ENCODE measurements at places on chromosomes 7 and 10.

GRCh38 chr10:113099431-113100183 lies 149.6 kb downstream of the TCF7L2 start:
- H3K4me1 ChIP-seq = peaks cover 18% of the 10 kb centered on the region
- H3K36me3 ChIP-seq = peaks cover 11% of the 10 kb centered on the region
- H3K4me3 ChIP-seq = no peak overlapping the region
- H3K27me3 ChIP-seq = no peaks in the 10 kb centered on the region
- no peak overlapping the region for H3K27ac ChIP-seq
- no peak for DNase-seq

DNA sequence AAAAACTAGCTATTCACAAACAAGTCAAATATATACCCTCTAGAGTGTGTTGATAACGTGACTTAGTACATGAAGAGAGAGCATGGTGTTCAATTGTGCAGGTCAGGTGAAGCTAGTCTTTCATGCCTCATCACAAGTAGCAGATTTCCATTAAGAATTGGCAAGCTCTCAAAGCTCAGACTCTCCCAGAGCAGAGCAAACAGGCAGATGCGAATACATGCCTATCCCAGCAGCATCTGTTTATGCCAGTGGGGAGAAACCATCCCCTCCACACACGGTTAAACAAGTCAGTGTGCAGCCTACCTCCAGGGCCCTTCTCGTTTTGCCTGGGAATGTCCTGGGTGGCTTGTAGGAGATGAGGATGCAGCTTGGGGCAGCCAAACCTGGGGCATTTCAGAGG lies 532.5 kb upstream of the C7orf33 start:
- H3K4me3 ChIP-seq = no peak overlapping the region
- H3K4me1 ChIP-seq = peaks cover 2% of the 10 kb centered on the region
- H3K27ac ChIP-seq = no peak overlapping the region

DNA sequence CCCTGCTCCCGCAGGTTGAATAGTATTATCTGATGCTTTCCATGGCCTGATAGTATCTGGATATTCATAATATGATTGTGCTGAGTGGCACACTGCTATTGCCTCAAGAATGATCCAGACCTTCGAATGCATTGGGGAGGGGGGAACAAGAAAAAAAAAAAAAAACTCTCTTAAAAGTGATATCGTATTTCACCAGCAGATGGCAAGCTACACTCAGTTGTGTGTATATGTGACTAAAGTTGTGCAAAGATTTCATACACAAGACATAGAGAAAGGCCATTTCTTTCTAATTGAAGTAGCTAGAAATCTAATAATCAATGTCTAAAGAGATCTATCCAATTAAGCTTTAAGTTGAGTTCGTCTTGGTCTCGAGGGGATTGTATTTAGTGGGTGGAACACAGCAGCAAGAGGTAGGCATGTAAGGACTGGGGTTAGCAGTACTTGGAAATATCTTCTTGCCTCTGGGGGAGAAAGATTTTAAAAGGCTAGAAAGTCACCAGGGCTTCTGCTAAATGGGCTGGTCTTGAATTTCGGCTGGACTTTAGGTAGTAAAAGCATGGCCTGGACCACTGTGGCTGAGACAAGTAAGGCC lies 15.3 kb downstream of the SFRP4 start:
- H3K4me3 ChIP-seq = no peak overlapping the region
- H3K27ac ChIP-seq = no peak overlapping the region
- H3K27me3 ChIP-seq = peaks cover 5% of the 10 kb centered on the region
- H3K4me1 ChIP-seq = peaks cover 3% of the 10 kb centered on the region
- no peaks in the 10 kb centered on the region for H3K36me3 ChIP-seq
- no peak for DNase-seq

DNA sequence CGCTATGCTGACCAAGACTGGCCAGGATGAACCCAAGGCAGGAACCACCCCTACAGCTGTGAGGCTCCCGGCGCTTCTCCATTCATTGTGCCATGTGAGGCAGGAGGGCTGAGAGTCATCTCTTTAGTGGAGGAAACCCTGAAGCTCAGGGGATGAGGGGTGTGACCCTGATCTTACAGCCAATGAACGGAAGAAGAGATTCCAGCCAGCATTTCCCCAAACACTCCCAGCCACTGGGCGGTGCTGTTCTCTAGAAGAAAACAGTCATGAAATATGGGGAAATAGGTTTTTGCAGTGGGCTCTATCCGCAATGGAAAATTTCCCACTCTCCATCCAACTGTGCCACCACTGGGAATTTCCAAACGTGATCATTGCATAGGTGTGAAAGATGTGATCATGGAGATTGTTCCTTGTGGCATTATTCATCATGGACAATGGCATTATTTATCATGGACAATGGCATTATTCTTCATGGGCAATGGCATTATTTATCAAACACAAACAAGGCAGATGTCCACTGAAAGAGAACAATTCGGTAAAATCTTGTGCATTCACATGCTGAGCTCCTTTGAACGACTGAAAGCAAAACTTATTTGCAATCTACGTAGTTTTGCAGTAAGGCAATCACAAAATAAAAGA lies 14.0 kb upstream of the SLC18A2 start:
- no peak overlapping the region for H3K4me3 ChIP-seq
- H3K27ac ChIP-seq = no peak overlapping the region
- no peaks in the 10 kb centered on the region for H3K36me3 ChIP-seq
- no peak for DNase-seq
- no peaks in the 10 kb centered on the region for H3K4me1 ChIP-seq
- H3K27me3 ChIP-seq = peaks cover 46% of the 10 kb centered on the region

DNA sequence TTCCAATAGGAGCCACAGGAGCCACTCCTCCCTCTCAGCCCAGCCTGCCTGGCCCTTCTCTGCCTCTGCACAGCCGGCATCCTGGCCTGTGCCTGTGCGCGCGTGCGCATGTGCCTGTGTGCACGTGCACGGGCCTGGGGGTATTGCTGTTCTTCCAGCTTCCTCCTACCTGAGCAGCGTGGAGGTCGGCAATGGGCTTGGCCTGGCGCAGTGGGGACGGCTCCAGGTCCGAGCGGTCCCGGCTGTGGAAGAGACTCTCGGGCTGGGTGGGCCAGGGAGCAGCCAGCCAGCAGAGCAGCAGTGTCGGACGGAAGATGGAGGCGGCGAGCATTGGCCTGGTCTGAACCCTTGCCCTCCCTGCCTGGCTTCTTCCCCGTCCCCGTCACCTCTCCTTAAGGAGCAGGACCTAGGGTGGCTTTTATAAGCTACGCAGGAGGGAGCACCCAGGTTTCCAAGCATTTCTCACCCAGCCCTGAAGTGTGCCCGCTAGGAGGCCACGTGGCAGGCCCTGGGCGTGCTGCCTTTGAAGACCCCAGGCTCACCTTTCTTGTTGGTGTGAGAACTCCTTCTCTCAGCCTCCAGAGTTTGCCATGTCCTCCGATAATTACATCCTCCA lies at the start of gene MMP21:
Gene MMP21, minus strand, starts transcription at position 331 of the 616 bp plus-strand sequence. Its CDS starts 0 bp downstream, at position 331.
- no peaks in the 10 kb centered on the region for H3K36me3 ChIP-seq
- H3K4me1 ChIP-seq = no peaks in the 10 kb centered on the region
- no peak within 1 kb of the TSS for H3K4me3 ChIP-seq
- no peak within 1 kb of the TSS for H3K27ac ChIP-seq

DNA sequence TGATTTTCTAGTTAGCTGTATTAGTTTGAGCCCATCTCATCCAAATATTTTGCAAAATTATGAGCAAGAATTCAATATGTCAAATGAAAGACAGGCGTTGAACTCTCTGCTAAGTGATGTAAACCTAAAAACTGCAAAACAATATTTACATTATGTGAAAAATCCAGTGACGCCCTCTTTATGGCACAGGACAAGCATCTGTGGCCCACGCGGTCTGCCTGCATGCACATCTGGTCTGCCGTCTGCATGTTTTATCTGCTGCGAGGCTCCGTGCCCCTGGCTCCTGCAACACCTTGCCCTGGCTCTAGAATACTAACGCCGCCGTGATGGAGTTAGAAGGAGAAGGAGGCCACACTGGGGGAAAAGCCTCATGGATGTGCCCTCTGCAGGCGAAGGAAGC lies 142.0 kb downstream of the SVIL start:
- DNase-seq = no peak
- no peaks in the 10 kb centered on the region for H3K27me3 ChIP-seq
- H3K36me3 ChIP-seq = peaks cover 22% of the 10 kb centered on the region
- H3K4me3 ChIP-seq = no peak overlapping the region
- H3K27ac ChIP-seq = no peak overlapping the region
- peaks cover 15% of the 10 kb centered on the region for H3K4me1 ChIP-seq
